ENCODE measurements at places on chromosomes 6 and 20.

- peak; percentile 67 for DNase-seq
Measured at GRCh38 chr6:70371454-70372105, 41.7 kb upstream of the FAM135A start.

- no peak for DNase-seq
Measured at GRCh38 chr20:44916586-44916985, 6.7 kb downstream of the PABPC1L start.

DNA sequence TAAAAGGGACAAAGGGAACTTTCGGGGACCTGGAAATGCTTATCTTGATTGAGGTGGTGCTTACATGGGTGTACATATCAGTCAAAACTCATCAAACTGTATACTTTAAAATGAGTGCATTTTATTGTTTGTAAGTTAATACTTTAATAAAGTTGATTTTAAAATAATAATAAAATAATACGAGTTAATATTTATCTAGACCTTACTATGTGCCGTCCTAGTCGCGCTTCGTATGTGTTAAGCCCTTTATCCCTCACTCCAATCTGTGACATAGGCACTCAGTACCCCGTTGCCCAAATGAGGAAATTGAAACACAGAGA, 47.5 kb downstream of the PDYN start:
- DNase-seq: no peak

DNA sequence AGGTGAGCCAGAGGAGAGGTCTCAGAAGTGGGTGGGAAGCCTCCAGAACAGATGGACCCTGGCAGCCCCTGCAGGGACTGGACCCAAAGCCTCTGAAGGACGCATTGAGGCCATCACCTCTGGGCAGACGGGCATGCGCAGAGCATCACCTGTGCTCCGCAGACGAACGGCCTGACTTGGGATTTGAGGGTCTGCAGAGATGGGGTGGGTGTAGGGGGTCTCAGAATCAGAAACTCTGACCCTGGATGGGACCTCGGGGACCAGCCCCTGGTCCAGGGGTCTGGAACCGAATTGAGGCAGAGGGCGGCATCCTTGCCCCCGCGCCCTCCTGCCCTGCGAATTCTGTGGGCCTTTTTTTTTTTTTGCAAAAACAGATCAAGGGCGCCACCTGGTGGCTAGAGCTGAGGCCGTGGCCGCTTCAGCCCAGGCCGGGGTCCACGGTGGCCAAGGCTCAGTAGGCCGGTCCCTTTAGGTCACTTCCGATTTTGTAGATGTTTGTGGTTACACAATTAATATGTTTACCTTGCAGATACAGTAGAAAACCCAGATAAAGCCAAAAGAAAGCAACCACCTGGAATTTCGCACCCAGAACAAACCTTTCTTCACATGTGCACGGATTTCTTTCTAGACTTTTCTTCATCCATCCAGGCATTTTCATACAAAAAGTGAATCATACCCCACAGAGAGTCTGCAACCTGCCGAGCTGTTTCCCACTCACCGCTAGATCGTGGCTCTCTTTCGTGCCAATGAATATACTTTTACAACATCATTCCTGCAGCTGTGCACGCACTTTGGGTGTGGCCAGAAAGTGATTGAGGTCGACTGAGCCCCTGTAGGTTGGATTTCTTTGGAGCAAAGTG, 25.9 kb downstream of the ZBP1 start:
- DNase-seq: no peak

DNA sequence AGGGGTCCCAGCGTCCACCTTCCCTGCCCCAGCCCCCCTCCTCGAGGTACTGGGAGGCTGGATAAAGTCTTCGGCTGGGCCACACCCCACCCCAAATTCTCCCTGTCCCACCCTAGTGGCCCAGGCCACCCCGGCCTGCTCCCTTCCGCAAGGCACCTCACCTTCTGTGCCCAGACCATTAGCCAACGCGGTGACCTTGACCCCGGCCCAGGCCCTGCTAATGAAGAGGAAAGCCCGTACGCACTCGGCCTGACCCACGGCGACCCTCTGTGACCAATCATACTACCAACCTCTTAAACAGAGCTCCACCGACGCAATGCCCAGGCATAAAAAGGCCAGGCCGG, 182 bp upstream of the OXT start:
- no peak for DNase-seq

GRCh38 chr20:31819083-31819784, at the start of gene MYLK2:
Gene MYLK2, plus strand, starts transcription at chr20:31819356. Its CDS starts 225 bp downstream, at chr20:31819581.
- no peak for DNase-seq

DNA sequence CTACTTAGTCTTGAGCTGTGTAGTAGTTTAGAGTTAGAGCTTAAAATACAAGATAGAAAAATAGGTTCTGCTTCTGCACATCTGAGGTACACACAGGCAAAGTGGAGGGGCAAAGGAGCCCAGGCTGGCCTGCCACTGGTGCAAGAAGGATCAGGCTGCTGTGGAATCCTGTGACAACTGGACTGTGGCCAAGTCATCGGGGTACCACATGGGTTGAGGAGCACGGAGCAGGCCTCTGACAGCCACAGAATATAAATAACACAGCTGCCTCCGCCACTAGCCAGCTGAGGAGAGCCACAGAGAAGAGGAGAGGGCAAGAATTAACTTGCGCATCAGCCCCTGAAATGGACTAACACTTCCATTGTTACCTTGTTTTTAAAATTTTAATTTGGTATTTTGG, 206.0 kb upstream of the MARCKS start:
- no peak for DNase-seq

- DNase-seq: no peak
Measured at GRCh38 chr6:24662236-24662635, 4.5 kb downstream of the TDP2 start.

DNA sequence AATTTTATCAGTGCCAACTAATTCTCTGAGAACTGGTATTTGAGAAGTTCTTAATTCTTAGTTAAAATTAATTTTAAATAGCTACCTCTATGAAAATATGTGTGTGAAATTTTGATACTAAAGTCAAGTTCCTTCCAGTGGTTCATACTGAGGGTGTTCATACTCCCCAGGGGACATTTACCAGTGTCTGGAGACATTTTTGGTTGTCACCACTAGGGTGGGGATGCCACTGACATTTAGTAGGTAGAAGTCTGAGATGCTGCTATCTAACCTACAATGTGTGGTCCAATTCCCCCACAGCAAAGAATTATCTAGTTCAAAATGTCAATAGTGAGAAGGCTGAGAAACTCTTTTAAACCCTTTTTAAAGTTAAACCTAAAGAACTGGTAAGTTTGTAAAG, 463.8 kb downstream of the ADGRB3 start:
- no peak for DNase-seq

GRCh38 chr20:831251-831650, 2.3 kb upstream of the FAM110A start:
- no peak for DNase-seq

GRCh38 chr20:8876366-8876765, 192.5 kb upstream of the PLCB4 start:
- DNase-seq: no peak

DNA sequence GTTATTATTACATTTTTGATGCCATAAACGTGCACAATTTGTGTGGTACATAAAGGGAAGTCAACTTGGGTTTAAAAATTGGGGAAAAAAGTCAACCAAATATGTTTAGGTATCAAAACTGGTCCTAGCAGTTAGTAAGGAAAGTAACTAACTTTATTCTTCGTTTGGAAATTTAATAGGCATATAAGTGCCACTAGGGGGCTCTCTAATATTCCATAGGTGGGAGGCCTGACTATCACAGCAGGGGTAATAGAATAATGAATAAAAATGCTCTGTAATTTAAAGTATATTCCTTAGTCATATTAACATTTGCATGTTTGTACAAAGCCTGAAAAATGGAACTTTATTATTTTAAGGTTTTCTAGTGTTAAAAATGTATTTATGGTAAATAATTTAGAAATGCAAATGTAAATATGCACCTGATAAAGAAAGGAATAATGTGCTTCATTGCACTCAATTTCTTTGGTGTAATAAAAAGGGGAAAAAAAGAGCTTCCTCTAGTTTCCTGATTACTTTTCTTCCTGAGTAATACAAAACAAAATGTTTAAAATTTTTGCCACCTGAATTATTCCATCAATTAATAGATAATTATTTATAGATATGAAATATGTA, 125.7 kb upstream of the HDAC2 start:
- no peak for DNase-seq

- DNase-seq: no peak
Measured at GRCh38 chr6:4268171-4268570, 132.8 kb upstream of the ECI2 start.

- DNase-seq: peak; percentile 75
Measured at GRCh38 chr6:77124604-77125003, 338.7 kb downstream of the HTR1B start.

DNA sequence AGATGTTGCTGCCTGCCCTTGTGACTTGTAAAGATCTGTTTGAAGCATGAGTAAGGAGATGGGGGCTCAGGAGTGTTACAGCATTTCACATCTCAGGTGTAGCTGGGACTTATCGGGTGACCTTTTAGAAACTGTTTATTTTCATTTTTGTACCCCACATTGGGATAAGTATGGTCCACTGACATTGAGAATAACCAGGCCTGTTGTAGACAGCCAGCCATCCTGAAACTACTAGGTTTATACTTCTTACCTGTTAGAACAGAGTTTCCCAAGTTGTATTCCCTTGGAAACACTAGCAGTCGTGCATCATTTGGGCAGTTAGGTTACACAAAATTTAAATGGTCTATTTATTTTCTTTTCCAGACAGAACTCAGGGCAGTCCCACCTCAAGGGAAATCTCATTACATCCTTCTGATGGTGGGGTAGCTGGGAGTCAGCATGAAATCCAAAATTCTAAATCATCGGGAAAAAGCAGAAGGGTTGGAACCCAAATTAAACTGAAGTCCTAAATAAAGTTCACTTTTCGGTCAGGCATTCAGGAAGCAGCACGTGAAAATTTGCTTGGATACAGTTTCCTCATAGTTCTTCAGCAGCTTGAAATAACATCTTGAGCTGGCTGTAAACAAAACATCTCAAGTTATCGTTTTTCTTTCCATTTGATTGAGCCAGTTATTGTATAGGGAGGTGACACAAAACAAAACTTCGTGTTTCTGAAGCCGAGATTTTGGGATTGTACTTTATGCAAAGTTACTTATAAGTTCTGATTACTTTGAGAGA, 30.5 kb downstream of the FOXO3 start:
- DNase-seq: no peak

GRCh38 chr6:144248476-144249301, 36.4 kb upstream of the UTRN start:
- no peak for DNase-seq
